ENCODE measurements at places on chromosomes 6 and 20.

DNA sequence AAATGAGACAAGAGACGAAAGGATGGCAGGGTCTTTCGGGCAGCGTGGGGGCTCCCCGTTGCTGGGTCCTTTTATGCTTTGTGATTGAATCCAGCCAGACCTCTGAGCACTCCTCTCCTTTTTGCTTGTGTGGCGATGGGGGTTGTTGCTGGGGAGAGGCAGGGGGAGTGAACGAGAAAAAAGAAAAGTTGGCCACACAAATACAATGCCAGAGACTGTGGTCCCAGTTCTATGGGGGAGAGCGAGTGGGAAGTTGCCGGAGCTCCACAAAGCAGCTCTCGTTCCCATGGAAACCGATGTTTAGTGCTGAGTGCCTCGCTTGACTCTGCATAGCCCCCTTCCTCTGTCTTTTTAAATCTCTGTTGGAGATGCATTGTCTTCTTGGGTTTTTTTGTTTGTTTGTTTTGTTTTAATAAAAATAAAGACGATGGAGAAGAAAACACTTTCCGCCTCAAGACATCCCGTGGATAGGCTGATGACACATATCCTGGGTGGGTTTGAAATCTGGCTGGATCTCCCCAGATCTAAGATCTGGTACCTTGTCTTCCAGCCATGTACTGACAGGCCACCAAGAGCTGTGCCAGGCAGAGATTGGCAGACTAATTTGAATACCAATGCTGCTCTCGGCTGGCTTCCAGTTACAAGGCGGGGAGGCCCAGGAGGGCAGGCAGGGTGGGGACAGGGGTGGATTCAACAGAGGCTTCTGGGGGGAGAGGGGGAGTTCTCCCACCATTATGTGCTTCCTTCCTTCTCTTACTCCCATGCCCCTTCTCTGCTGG is 529.3 kb downstream of the QKI start:
- no peak for DNase-seq

- DNase-seq = peak; percentile 67
Observed at GRCh38 chr20:50496773-50497385, 13.3 kb upstream of the PTPN1 start.

DNA sequence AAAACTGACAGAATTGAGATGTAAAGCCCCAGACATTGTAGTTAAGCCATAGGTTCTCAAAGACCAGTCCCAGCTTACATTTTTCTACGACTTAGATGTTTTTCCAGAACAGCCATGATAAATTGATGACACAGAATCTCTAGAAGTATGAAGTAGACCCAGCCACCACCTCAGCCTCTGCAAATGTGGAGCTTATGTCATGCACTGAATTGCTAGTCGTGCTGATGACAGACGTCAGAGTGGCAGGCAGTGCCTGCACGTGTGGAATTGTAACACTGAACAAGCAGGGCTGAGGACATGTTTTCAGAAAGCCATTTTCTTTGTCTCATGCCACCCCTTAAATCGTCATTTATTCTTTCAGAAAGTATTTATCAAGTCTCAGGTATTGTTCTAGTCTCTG is 72.4 kb upstream of the TMEM181 start:
- peak; percentile 16 for DNase-seq

GRCh38 chr20:22924949-22925612 is 110.0 kb upstream of the SSTR4 start:
- peak; percentile 57 for DNase-seq

DNA sequence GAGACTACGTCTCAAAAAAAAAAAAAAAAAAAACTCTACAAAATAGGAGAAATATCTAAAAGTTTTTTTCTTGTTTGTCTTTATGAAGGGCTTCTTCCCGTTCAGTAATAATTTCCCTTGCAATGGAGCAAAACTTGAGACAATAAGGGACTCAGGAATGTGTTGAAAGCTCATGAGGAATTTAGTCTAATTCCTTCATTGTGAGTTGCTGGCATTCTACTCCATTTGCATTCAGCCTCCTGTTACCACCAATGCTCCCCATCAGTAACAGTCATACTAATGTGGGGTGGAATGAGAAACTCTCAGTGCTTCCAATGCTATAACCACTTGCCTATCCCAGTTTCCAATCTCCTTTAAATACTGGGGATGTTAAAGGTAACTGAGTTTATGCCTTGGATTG is 576.7 kb upstream of the AGPAT4 start:
- DNase-seq = no peak

DNA sequence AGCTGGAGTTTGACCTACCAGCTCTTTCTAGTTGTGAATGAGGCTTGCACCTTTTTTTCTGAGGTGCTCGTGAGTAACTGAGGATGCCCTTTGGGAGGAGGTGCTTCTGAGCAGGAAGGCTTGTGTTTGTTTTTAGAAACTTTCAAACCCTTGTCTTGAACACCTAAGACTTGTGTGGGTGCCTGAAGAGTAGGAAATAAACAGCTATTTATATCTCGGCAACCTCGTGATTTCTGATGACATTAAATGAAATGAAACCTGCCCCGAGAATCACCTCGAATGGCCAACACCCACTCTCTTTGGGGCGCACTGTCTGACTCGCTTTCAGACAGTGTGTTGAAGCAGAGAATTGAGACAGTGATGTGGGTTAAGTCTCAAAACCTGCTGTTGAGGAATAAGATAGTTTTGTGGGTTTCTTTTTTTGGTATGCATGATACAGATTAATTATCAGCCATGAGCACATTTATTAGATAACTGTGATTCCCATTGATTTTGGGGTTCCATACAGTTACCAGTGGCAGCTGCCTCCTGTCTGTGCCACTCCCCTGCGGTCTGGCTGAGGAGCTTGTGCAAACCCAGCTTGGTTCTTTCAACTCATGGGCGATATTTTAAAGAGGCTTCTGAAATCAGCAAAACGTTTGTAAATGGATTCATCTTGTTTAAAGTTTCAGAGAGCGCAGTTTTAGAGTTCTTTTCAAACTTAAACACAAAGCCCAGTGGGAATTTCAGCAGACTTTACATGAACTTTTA is 8.4 kb downstream of the IRF4 start:
- DNase-seq = no peak

DNA sequence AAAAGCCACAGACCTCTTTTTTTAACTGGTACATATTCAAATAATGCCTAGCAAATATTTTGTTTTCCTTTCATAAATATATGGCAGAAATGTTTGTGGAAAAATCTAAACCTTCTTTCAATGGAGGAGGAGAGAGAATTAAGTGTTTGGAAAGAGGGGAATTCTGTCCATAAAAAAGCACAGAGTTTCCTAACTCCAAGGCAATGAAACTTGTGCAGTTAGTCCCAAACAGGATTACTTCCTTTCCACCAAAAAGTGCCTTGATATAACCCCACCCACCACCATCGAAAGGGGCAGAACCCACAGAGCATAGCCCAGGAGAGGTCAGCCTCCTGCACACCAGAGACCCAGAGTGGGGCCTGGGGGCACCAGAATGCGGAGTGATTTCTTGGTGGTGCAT is 106.3 kb downstream of the OGFRL1 start:
- peak; percentile 22 for DNase-seq

DNA sequence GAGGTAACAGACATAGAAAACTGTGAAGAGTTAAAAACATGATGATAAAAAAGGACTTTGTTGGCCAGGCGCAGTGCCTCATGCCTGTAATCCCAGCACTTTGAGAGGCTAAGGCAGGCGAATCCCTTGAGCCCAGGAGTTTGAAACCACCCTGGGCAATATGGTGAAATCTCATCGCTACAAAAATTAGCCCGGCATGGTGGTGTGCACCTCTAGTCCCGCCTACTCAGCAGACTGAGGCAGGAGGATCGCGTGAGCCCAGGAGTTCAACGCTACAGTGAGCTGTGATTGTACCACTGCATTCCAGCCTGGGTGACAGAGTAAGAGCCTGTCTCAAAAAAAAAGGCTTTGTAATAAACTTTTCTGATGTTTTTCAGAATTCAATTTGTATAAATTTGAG is 60.1 kb downstream of the GFOD1 start:
- no peak for DNase-seq

- DNase-seq = no peak
Observed at GRCh38 chr6:103799971-103800670, 1059.6 kb downstream of the HACE1 start.

- DNase-seq = no peak
Observed at GRCh38 chr6:101178748-101179147, 214.8 kb upstream of the GRIK2 start.
